Activated naive CD4-positive, alpha-beta T cell (primary cell): ENCODE measurements at places on chromosomes 6 and 20.

DNA sequence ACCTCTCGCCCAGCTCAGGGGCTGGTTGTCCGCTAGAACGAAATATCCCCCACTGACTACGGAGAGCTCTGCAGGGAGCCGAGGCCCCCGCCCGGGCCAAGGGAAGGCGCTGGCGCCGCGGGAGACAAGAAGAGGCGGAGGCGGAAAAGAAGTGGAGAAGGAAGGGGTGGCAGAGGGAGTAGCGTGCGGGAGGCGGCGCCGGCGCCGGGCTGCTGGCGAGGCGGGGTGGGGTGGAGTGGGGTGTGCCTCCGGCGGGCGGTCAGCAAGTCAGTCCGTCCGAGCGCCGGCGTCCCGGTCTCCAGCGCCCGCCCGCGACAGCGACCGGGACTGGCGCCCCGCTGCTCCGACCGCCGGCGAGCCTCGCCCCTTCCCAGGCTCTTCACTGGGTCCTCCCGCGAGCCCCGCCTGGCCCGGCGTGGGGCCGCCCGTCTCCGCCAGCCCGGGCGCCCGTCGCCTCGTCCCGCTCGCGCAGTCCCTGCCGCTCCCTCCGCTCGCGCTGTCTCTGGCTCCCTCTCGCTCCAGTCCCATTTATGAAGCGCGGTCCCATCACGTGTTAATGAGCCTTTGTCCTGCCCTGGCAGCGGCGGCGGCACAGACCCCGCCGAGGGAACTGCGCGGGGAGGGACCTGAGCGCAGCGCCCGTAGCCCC, at the start of gene CNR1:
Gene CNR1 (minus strand): TSS at position 504 of the 649 bp plus-strand sequence. CDS start 21,073 bp downstream, outside the sequence.
- DNase-seq = no peak

GRCh38 chr6:33414592-33415271, 3.2 kb downstream of the CUTA start:
- no peak for DNase-seq

- no peak for DNase-seq
Measured at GRCh38 chr6:13484138-13484708, 3.2 kb downstream of the GFOD1 start.

DNA sequence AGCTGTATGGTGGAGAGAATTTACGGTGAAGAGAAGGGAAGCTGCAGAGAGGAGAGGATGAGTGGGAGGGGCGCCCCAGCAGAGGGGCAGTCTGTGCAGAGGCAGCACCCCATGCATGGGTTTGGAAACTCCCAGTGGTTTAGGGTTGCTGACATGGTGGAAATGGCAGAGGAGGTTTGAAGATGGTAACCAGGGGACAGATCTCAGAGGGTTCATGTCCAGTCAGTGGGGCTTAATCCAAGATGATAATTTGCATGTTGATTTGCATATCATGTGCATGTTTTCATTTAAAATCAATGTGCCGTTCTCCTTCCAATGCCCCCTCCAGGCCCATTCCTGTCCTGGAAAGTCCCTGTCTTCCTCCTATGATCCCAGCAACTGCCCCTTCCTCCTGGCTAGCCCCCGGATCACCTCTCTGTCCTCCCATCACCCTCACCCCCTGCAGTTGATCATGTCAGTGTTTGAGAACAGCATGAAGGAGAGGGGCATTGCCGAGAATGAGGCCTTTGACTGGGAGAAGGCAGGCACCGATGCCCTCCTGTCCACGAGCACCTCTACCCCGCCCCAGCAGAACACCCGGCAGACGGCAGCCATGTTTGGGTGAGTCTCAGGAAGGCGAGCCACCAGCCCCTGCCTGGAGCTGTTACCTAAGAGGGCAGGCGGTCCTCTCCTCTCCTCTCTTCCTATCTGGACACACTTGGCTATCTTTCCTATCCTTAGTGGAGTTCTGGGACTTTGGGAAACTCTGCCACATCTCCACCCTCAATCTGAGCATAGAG, 14.3 kb downstream of the TTBK1 start:
- DNase-seq = no peak

DNA sequence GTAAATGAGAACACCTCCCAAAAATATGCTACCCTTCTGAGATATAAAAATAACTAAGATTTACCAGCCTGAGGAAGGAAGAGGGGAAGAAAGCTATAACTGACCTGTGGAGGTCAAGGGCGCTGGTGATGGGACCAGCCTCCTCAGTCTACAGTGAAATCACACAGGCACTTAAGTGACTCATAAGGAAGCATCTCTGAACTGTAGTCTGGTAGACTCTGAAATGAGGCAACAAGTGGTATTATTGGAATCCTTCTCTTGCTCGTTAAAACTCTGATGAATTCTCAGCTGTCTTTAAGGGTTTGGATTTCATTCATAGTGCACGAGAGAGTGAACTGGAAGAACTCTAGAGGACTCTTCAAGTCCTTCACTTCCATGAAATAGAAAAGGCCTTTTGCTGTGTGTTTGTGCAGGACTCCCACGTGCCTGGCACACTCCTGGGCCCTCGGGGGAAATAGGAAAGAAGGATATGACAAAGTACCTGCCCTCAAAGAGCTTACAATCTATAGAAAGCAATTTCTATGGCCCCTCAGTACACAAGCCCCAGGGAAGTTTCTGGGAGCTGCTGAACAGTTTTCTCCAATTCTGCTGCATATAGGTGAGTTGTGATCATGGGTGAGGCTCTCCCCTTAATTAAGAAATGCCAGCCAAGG, 231.8 kb upstream of the RREB1 start:
- DNase-seq = no peak

- DNase-seq = no peak
Measured at GRCh38 chr6:56904068-56904467, 50.8 kb upstream of the BEND6 start.

DNA sequence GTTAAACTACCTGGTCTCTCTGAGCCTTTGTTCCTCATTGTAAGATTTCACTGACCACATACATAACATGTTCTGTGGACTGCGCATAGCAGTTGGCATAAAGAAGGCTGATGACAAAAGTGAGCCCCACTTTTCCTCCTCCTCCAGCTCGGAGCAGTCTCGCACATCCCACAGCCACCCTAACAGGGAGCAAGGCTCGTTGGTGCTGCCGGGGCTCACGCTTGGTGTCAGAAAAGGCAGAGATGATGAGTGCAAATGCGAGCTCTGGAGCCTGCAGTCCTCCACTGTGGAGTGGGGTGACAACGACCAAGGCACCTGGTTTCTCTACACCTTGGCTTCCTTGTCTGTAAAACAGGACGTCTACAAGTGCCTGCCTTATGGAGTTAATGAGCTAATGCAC, 9.7 kb downstream of the TGM3 start:
- DNase-seq = no peak

DNA sequence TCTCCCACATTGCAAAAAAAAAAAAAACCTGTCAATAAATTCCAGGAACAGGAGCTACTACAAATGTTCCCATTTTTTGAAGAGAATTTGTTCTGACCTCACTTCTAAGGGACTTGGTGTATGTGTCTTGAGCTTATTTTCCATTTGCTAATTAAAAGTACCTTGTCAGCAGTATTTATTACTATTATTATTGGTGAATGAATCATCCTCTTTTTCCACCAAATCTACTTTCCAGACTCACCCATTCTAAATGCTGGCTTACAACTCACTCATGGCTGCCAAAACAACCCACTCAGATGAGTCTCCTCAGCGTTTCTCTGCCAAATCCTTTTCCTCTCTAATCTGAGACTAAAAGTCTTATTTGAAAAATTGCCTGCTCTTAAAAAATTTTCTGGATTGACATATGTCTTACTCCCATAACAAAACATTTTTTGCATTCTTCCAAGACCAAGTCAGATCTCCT, 33.2 kb upstream of the TASP1 start:
- DNase-seq = no peak

DNA sequence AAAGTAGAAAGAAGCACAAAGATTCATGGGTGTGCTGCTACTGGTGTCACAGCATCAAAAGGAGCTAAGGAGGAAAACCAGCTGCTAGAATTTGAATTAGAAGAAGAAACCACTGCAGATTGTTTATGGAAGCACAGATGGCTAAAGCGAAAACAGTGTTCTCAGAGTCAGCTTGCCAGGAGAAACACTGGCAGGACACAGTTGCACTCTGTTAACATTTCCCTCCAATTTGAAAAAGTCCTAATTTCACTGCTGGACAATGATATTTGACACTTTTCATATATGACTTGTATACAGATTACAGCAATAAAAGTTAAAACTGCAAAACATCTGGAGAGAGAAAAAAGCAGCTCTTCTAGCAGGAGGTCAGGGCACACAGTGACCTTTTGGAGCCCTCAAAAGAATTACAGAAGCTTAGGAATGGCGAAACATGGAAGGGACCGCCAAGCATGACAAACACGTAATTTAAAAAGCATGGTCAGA, 314.5 kb downstream of the COL12A1 start:
- DNase-seq = no peak

GRCh38 chr20:41370176-41370575, 3.6 kb upstream of the EMILIN3 start:
- DNase-seq = no peak

DNA sequence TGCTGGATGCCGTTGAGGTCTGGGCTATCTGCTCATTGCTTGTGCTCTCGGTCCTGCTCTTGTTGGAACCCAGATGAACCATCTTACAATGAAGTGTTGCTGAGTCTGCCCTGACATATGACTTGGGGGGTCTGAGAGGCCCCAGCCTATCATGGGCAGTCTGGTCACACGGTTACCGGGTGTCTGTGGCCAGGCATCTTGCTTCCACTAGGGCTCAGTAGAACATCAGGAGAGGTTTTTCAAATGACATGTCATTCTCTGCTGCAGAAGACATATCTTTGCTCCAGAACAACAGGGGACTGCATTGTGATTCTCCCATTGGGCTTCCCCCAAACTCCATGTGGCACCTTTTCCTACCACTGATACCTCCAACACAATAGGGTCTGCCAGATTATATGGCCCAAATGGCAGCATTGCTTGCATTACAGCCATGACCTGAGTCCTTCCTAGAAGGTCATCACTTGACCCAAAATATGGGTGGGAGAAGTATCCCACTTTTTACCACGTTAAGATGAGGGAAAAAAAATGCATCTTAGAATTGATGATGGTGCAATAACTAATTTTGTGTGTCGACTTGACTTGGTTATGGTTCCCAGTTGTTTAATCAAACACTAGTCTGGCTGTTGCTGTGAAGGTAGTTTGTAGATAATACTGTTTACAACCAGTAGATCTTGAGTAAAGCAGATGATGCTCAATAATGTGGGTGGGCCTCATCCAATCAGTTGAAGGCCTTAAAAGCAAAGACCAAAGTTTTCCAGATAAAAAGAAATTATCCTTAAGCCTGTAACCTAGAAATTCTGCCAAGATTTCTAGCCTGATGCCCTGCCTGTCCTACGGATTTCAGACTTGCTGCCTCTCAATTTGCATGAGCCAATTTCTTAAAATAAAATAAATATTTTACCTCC, 241.0 kb downstream of the QKI start:
- no peak for DNase-seq

DNA sequence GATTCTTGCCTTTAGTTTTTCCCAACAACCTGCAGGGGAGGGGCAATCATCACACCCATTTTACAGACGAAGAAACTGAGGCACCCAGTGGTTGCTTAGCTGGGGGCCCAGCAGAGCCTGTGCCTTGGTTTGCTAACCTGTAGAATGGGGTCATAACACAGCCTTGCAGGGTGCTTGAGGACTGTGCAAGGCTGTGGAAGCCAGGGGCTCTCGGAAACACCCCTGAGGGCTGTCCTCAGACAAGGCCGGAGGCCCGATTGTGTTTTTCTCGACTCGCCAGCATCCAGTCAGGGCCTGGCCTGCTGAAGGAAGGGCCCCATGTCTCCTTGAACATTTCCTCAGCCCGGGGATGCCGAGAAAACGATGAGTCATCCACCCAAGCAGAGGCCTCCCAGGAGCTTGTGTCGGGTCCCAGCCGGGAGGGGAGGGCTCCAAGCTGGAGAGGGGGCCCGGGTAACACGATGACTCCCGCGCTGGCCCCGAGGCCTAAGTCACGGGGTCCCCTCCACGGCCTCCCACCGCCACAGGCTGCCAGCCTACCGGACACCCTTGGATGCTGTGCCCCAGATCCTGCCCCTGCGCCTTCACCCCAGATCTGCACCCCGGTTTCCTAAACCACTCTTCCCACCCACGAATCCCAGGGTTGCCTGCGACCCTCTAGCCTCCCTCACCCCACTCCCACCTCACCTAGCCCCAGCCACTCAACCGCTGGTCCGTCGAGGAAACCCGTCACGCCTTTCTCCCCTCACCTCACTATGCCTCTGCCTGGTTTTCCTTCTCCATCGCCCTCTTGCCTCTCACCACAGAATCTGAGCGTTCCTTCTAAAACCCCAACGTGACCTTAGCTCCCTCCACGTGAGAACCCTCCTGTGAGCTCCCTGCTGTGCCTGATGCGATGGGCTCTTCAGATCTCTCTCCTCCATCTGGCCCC, 10.6 kb downstream of the NOL4L start:
- no peak for DNase-seq

GRCh38 chr6:135087403-135087802, 32.8 kb upstream of the HBS1L start:
- no peak for DNase-seq

DNA sequence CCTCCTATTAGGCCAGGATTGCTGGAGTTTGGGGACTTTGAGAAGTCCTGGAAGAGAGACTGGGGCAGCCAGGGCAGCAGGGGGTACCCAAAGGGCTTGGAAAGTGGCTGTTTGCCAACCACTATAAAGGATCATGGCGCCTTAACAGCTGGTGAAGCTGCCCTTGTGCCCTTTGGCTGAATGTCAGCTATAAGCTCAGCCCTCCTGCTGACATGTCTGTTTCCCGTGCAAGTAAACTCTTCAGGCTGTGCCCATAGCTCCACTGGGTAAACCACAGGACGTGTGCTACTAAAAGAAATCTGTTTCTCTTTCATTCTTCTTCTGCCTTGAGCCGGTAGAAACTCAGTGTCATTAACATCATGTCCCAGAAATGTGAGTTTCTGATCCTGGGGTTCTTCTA, 97.3 kb downstream of the CAP2 start:
- DNase-seq = no peak

DNA sequence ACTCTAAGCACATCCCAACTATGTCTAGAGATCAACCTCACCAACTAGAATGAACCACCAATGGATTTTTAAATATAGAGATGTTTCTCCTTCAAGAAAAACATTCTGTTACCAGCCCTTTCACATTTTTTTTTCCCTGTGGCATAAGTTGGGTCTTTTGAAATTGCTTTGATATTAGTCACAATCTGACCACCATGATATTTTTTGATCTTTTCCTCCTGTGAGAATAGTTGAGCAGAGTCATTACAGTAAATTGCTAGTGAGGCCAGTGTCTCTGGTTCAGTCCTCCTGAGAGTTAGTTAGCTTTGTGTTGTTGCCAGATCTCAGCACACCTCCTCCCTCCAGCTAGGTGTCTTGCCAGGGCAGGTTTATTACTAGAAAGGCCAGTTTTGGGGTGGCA, 79.7 kb upstream of the MYLIP start:
- DNase-seq = no peak

- DNase-seq = no peak
Measured at GRCh38 chr6:3347247-3347646, 88.5 kb downstream of the PSMG4 start.

- no peak for DNase-seq
Measured at GRCh38 chr6:99341862-99342455, 7.5 kb downstream of the FAXC start.

DNA sequence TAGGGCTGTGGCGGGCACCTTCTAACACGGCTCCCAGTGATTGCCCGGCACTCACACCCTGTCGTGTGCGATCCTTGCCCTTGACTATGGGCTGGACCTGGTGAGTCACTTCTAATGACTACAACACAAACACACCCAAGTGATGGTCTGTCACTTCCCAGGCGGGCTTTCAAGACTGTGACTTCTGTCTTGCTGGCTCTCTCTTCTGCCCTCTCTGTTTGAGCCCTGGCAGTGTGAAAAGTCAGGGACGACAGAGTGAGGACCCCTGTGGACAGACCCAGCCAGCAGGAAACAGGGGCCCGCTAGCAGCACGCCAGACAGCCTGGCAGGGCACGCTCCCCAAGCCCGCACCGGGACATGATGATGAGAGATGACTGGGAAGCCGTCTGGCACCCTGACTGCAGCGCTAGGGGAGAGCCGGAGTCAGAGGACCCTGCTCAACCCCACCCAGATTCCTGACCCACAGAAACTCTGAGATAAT, 43.0 kb downstream of the KIF16B start:
- no peak for DNase-seq
